NCI-H1930 (cell line): ENCODE measurements at places on chromosomes 5 and 9.

DNA sequence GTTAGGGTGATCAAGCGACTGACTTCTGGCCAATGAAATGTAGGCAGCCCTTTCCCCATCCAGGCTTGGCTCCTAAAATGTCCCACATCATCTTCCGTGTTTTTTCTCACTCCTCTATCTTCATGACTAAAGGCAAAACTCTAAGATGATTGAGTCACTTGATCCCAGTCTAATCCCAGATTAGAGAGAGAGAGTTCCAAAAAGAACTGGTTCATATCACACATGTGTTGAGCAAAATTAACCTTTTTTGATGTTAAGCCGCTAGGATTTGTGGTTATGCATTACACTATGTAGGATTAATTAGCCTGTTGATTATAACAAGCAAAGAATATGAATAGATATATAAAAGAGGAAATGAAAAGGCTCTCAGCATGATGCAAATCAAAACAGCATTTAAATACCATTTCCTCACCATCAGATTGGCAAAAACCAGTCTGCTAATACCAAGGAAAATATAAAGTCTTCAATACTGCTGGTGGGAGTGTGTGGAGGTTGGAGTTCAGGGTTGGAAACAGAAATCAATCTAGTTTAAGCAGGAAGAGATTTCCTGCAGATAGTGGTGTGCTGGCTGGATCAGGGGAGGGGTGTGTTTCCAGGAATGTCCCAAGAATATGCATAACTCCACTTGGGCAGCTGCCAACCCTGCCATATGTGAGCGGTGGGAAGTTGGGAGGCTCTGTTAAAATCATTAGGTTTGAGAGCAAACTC lies 187.6 kb upstream of the S1PR3 start:
- DNase-seq, result no peak

GRCh38 chr5:60395712-60396329 lies 304.1 kb downstream of the DEPDC1B start:
- DNase-seq, result no peak

GRCh38 chr9:114400219-114400618 lies 12.4 kb upstream of the AKNA start:
- no peak for DNase-seq

- DNase-seq, result no peak
Observed at GRCh38 chr9:83932011-83932410, 10.8 kb upstream of the KIF27 start.

GRCh38 chr9:92035687-92036410 lies 79.4 kb downstream of the SPTLC1 start:
- no peak for DNase-seq

DNA sequence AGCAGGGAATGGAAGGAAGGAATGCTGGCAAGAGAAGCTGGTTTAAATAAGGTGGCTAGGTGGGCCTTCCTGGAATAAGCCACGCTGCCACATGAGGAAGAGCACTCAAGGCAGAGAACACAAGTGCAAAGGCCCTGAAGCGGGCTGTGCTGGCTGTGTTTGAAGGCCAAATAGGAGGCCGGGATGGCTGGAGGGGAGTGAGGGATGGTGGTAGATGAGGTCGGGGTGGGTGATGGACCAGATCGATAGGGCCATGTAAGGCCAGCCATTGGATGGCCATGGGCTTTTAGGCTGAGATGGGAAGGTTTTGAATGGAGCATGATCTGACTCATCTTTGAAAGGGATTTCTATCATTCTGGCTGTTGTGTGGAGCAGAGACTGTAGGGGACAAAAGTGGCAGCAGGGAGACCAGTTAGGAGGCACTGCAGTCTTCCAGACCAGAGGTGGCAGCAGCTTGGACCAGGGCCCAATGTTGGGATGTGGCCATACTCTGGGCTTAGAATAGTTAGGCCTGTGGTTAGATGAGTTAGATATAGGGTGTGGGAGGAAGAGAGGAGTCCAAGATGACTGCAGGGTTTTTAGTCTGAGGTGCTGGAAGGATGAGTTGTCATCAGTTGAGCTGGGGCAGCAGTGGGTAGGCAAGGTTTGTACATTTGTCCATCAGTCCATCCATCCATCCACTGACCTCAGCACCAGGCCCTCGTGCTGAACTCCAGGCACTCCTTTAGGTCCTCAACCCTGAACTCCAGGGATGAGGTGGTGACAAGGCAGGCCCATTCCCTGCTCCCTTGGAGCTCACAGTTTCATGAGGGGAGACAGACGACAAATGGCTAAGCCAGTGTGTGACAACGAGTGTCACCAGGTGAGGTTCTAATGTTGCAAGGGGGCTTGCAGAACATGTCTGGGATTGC lies 30.3 kb downstream of the NDST1 start:
- no peak for DNase-seq

- DNase-seq, result no peak
Observed at GRCh38 chr9:127064335-127064734, 58.1 kb downstream of the ANGPTL2 start.

DNA sequence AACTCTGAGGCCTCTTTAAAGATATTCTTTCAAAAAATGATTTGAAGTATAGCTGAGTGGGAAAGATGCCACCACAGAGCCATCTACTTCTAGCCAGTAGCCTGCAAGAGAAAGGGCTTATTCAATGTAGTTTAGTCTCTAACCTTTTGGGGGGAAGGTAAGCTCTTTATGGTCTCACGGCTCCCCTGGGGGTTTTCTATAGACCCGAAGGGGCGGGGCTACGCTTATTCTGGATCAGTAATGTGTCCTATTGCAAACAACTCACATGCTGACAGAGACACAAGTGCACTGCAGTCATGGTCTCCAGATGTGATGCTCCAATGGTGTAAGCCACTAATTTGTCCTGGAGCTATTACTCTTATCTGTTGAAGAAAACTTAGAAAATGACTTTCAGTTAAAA lies 53.4 kb upstream of the RPS23 start:
- no peak for DNase-seq

- DNase-seq, result no peak
Observed at GRCh38 chr9:128724744-128725211, 851 bp upstream of the ZDHHC12 start.

- DNase-seq, result no peak
Observed at GRCh38 chr5:72510610-72511181, 3.5 kb upstream of the ZNF366 start.

DNA sequence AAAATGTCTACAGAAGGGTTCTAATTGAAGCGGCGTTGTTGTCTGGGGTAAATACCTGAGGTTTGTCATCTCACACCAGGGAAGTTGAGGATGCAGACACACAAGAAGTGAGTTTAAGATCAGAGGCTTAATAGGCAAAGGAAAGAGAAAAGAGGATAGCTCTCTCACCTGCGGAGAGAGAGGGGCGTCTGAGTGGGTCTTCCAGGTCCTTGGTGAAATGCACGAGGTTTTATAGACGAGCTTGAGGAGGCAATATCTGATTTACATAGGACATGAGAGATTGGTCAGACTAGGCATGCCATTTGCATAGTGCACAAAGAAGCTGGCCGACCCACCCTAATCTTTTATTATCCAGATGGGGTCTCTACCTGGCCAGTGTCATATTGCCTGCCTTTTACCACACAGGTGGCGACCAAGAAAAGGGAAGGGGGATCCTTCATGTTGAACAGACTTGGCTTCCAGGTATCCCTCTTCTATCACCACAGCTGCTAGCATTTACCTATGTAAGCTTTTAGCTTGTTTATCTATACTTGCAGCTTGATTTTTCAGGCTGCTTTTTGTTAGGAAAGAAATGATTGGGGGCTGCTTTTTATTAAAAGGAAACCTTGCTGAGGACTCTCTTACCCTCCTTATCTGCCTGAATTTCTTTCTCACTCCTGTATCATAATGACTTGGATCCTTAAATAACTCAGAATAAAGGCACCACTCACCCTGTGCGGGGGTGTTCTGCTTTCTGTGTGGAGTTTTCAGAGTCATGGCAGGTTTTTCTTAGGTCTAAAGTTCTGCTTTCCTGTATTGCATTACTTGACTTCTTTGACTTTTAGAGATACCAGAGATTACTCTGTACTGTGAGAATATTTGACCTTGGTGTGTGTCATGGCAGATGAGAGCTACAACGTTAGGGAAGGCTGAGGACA lies 9.4 kb upstream of the GLT6D1 start:
- no peak for DNase-seq

DNA sequence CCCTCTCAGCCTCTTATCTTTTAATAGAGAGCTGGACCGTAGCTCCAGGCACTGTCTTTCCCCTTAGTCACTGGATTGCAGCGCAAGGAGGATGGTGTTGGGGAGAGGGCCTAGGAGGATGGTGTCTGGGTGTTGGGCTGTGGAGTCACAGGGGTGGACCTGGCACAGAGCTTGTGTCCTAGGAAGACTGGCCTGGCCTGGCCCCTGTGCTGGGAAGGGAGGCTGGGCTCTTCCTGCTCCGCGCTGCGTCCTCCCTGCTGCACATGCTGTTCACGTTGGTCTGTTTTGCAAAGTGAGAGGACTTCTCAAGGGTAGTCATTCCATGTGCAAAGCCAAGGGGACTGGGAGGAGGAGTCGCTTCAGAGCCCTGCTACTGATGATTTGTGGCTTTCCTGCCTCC lies 123.9 kb downstream of the EHMT1 start:
- no peak for DNase-seq

DNA sequence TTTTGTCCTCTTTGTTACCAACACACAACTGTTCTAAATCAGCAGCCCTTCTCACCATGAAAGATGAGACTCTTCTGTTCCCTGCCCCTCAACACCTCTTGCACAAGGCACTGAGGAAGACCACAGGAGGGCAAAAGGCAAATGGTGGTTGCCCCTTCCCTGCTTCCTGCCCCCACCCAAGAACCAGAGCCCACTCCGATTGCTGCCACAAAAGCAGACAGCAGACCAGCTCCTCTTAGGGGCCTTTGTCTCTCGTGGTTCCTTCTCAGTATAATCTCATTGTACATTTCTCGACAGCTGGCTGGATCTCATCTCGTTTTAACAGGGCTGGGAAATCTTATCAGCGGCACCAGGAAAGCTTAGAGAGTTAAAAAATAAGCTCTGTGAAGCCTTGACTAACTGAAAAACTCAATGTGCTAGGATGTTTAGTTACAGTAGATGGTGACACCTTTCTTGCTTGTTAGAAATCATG lies 1.1 kb downstream of the MVB12B start:
- no peak for DNase-seq

DNA sequence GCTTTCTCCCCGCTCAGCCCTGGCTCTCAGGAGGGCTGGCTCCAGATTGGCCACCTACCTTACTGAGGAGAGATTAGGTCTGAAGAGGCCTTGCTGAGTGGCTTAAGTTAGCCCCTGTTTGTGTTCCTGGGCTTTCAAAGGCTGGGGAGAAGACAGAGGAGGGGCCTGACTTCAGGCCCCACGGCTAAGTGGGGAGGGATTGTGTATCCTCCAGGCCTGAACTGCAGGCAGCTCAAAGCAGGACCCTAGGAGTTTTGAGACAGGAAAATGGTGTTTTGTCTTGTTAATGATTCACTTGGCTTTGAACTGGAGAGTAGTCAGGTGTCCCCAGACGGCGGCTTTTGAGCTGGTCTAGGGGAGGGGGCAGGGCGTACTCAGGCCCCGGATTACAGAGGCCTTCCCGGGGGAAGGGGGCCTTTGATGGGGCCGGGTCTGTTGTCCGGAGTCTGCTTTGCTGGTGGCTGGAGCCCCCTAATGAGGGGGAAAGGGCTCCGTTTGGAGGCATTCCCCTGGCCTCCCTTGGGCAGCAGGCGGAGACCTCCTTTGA lies 162.0 kb upstream of the SMIM23 start:
- no peak for DNase-seq

GRCh38 chr5:108104448-108104847 lies 277.4 kb downstream of the FBXL17 start:
- DNase-seq, result no peak

GRCh38 chr9:36831381-36832161 lies 202.5 kb downstream of the PAX5 start:
- DNase-seq, result no peak

DNA sequence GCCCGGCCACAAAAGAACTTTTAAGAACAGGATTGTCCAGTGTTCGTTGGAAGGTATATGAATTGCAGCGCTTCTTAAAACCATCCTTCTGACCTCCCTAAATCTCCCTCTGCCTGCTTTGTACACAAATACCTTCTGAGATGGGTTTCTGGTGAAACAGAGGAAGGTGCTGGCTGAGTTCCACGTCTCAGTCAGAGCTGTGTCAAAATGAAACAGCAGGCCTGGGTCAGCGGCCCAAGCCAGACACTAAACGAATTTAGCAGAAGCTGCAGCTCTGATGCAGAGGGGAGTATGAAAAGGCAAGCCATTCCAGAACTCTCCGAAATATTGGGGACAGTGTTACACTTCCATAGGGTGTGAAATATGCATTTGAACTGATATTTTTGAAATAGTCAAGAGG lies 37.8 kb upstream of the CRB2 start:
- no peak for DNase-seq

GRCh38 chr9:99828417-99829176 lies 6.9 kb downstream of the NR4A3 start:
- DNase-seq, result no peak

DNA sequence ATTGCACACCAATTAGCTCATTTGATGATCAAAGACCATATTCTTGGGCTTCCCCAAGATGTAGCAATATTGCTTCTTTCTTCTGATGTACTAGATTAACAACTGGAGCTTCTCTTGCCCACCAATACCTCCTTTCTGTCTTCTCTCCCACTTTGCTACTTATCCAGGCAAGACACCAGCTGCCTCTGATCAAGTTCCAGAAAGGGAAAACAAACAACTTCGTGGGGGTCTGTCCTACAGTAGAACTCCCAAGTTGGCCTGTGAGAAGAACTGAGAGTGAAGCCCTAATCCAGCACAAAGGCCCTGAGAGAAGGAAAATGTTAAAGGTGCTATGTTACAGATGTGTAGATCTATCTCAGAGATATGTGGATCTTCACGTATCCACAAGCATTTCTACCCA lies 44.9 kb downstream of the ADAMTS12 start:
- no peak for DNase-seq

DNA sequence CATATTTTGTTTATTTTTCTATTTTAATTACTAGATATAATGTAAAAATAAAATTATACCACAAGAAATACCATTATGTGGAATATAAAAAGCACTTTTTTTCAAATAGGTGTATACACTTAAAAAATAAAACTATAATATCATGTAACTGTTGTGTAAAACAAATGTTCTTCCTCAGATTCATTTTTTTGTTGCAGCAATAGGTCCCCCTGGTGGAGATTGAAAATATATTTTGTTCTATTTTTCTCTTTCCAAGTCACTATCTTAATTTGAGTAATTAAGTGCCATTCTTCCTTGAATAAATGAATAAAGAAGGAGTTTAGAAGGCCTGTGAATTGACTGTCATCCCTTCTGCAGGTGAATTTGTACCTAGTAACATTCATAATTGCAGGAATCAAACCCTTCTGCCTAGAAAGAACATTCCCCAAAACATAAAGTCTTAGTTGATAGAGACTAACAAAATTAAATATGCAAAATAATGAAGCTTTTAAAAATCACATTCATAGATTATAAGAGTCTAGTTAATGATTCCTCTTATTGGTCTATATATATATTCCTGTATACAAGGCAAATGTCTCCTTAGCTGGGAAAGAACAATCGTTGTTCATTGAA lies 23.4 kb downstream of the CETN3 start:
- DNase-seq, result peak; percentile 39

GRCh38 chr5:133723651-133724366 lies 111.5 kb upstream of the FSTL4 start:
- no peak for DNase-seq

- no peak for DNase-seq
Observed at GRCh38 chr9:136985027-136985602, 2.3 kb downstream of the LCNL1 start.

- DNase-seq, result no peak
Observed at GRCh38 chr9:133076691-133077090, 14.9 kb downstream of the CEL start.

GRCh38 chr5:124822647-124823046 lies 76.2 kb upstream of the ZNF608 start:
- no peak for DNase-seq
